ENCODE measurements at places on chromosomes 4 and X. TPM values are rescaled to one million over a fixed set of nuclear protein-coding genes. Genes with fewer than 3 reads are reported as not detected.

Gene ADGRG2
- total RNA-seq = 1.9 TPM

- DNase-seq = no peak
Measured at GRCh38 chr4:144575181-144575580, 70.8 kb upstream of the HHIP start.

- no peak for DNase-seq
Measured at GRCh38 chr4:81904121-81904520, 432.4 kb upstream of the RASGEF1B start.

DNA sequence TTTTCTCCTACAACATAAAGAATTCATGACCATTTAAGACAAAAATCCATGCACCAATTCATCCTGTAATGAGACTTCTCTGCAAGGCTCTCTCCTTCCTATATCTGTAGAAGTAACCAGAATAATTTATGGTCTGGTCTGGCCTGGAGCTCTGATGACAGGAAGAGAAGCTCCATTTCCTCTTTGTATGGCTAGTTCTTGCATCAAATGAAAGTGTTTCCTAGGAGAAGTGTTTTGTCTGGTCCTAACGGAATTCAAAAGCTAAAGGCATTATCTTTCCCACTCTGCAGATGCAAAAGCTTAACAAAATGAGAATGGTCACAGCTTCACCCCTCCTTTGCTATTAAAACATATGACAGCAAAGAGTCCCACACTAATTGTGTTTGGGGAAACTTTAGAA, 55.1 kb downstream of the SPATA18 start:
- DNase-seq = peak; percentile 34

DNA sequence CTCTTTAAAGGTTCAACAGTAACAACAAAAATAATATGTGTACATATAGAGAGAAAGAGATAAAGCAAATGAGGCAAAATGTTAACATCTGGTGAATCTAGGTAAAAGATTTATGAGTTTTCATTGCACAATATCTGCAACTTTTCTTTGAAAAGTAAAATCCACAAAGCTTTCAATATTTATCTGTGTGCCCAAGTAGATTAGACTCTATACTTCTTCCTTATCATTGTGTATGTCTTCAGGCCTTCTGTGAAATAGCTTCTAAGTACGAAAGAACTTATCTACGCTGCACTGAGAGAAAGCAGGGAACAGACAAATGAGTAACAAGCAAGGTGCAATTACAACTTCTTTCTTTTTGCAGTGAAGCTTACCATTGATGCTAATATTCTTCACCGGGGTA, 81.6 kb downstream of the NPNT start:
- DNase-seq = peak; percentile 66

- DNase-seq = no peak
Measured at GRCh38 chr4:52425751-52426326, 233.3 kb downstream of the USP46 start.

- peak; percentile 50 for DNase-seq
Measured at GRCh38 chr4:96698831-96699230, 858.9 kb downstream of the PDHA2 start.

Gene CENPU
- 13.2 TPM for total RNA-seq

Gene DCAF4L1
- 1.7 TPM for total RNA-seq

Gene IL2
- total RNA-seq = not detected
